ENCODE measurements at places on chromosomes 6 and 20.

DNA sequence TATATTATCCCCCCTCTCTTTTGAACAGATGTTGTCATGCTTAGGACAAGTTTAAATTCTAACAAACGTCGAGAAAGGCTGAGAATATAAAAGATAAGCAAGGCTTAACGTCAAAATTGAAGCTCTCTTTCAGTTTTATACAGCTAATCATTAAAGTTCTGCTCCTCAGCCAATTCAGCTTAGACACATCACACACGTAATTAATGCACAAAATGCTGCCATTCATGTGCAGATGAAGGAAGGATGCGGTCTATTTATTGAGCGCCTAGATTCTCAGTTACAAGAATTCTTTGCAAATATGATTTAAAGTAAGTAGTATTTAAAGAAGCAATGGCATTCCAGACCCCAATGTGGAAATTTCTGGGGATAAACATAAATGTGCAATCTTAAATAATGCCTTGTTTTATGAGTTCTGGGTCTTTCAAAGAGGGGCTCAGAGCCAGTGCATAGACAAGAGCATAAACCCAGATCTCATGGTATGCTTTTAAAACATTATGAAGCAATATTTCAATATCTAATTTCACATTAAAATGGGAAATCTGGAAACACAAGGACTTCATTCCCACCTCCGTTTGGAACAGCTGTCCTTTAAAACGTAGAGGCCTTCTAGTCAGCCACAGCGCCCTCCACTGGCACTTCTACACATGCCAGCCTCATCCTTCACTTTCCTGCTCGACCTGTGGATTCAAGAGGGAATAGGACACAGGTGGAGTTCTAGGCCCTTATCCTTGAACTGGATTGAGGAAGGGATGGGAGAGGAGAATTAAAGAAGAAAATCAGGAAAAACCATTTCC lies 85.8 kb downstream of the LYRM4 start:
- DNase-seq: no peak

DNA sequence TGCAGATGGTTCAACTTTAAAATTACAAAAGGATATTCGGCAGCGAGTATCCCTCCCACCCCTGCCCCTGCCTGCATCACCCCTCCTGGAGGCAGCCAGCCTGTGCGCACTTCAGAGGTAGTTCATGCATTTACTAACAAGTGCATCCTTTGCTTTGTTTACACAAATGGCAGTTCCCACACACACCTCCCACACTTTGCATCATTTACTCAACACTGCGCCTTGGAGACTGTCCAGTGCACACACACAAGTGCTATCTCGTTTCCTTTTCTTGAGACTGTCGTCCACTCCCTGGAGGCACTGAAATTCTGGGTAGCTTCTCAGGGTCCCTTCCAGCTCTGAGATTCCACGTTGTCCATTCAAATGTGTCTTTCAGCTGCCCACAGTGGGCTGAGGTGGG lies 53.1 kb upstream of the VSX1 start:
- DNase-seq: no peak

- DNase-seq: no peak
Observed at GRCh38 chr20:8227293-8227692, 95.2 kb downstream of the PLCB1 start.

- peak; percentile 72 for DNase-seq
Observed at GRCh38 chr6:137297887-137298286, 78.7 kb upstream of the IFNGR1 start.

- no peak for DNase-seq
Observed at GRCh38 chr6:16730738-16731477, 30.4 kb downstream of the ATXN1 start.

All from myocyte (in vitro differentiated cells).